ENCODE measurements at places on chromosomes 5 and 9. TPM values are rescaled to one million over a fixed set of nuclear protein-coding genes. Genes with fewer than 3 reads are reported as not detected.
A peak's percentile ranks its signal among the peaks of the same experiment; 100 is the strongest.

- peaks cover 4% of the 10 kb centered on the region for H3K27me3 ChIP-seq
- DNase-seq = no peak
- no peaks in the 10 kb centered on the region for H3K4me1 ChIP-seq
- no peak overlapping the region for H3K4me3 ChIP-seq
- H3K27ac ChIP-seq = no peak overlapping the region
Measured at GRCh38 chr5:124698770-124699169, 47.7 kb downstream of the ZNF608 start.

GRCh38 chr5:122312591-122313406 lies 762 bp downstream of the SNCAIP start:
- no peaks in the 10 kb centered on the region for H3K4me1 ChIP-seq
- no peaks in the 10 kb centered on the region for H3K36me3 ChIP-seq
- H3K4me3 ChIP-seq = peak overlapping the region; percentile 19
- H3K27me3 ChIP-seq = peaks cover 47% of the 10 kb centered on the region

GRCh38 chr5:83331842-83332241 lies 139.7 kb upstream of the VCAN start:
- no peak overlapping the region for H3K4me3 ChIP-seq
- DNase-seq = no peak
- no peaks in the 10 kb centered on the region for H3K36me3 ChIP-seq
- no peaks in the 10 kb centered on the region for H3K27me3 ChIP-seq
- H3K4me1 ChIP-seq = peaks cover 2% of the 10 kb centered on the region

DNA sequence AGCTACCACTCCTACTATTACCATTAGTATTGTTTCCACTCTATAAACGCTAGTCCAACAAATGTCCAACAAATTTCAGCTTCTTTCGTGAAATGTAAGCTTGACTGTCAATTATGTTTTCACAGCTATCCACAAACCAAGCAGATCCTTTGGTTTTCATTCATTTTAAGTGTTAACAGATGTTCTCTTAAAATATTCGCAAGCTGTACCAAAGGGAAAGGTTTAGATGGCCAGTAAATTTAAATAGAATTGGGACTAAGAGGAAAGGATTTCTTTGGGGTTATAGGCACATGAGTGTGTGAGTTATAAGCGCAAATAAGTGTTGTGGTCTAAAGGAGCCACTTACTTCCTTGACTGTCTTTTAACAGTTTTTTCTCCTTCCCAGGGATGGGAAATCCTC lies 136.8 kb upstream of the ADRA1B start:
- H3K27ac ChIP-seq = no peak overlapping the region
- H3K4me1 ChIP-seq = peaks cover 5% of the 10 kb centered on the region
- H3K36me3 ChIP-seq = peaks cover 3% of the 10 kb centered on the region
- no peak overlapping the region for H3K4me3 ChIP-seq
- H3K27me3 ChIP-seq = peaks cover 68% of the 10 kb centered on the region

DNA sequence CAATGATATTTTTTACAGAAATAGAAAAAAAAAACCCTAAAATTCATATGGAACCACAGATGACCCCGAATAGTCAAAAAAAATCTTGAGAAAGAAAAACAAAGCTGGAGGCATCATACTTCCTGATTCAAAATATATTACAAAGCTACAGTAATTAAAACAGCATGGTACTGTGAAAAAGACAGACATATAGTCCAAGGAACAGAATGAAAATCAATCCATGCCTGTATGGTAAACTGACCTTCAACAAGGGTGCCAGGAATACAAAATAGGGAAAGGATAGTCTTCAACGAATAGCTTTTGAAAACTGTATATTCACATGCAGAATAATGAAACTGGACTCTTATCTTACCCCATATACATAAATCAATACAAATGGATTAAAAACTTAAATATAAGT lies 307.5 kb downstream of the MCTP1 start:
- no peak overlapping the region for H3K27ac ChIP-seq
- peaks cover 4% of the 10 kb centered on the region for H3K27me3 ChIP-seq
- peaks cover 2% of the 10 kb centered on the region for H3K36me3 ChIP-seq
- H3K4me3 ChIP-seq = no peak overlapping the region

- no peak overlapping the region for H3K27ac ChIP-seq
- no peak overlapping the region for H3K4me3 ChIP-seq
- H3K4me1 ChIP-seq = no peaks in the 10 kb centered on the region
- peaks cover 27% of the 10 kb centered on the region for H3K27me3 ChIP-seq
- no peak for DNase-seq
Measured at GRCh38 chr5:38466424-38467189, 89.8 kb downstream of the LIFR start.

The HBEGF gene
- 7.3 TPM for total RNA-seq

DNA sequence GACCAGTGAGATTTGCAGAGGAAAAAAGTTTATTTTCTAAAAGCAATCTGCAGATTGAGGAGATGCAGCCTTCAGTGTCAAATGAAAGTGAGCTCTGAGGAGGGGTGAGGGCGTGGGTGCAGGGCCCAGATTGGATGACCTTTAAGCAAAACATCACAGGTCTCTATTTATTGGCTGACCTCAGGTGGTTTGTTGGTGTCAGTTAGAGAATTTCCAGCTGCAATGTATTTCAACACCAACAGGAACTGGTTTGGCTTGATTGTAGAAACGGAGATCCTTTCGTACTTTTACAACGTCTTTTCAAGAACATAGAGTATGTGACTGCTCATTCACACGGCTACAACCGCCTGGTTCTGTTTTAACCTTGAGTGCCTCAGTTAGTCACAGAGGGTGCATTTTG lies 1069.1 kb downstream of the EFNA5 start:
- H3K36me3 ChIP-seq = no peaks in the 10 kb centered on the region
- H3K4me1 ChIP-seq = no peaks in the 10 kb centered on the region
- no peak overlapping the region for H3K4me3 ChIP-seq

GRCh38 chr5:50658246-50658645 lies 8.2 kb upstream of the PARP8 start:
- no peaks in the 10 kb centered on the region for H3K27me3 ChIP-seq
- H3K27ac ChIP-seq = no peak overlapping the region
- peaks cover 5% of the 10 kb centered on the region for H3K4me1 ChIP-seq
- H3K4me3 ChIP-seq = no peak overlapping the region
- H3K36me3 ChIP-seq = no peaks in the 10 kb centered on the region
- DNase-seq = no peak

DNA sequence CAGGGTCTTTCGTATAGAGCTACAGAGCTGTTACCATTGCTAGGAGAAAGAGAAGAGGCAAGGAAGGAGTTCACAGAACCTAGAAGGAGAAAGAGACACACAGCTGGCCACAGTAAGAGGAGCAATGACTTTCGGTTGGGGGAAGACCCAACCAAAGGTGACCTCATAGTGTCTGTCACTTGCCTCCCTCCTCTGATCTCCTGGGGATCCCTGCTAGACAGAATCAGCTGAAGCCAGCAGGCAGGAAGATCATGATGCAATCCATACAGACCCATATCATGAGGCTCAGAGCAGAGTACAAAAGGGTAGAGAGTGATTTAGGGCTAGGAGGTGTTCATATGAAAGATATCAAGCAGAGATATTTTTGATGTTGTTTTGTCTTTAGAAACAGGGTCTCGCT lies 26.0 kb upstream of the EPB41L4B start:
- no peak overlapping the region for H3K27ac ChIP-seq
- no peak for DNase-seq
- peaks cover 25% of the 10 kb centered on the region for H3K27me3 ChIP-seq
- no peaks in the 10 kb centered on the region for H3K4me1 ChIP-seq
- H3K36me3 ChIP-seq = no peaks in the 10 kb centered on the region
- no peak overlapping the region for H3K4me3 ChIP-seq

The RC3H2 gene
- total RNA-seq = 69.6 TPM

- H3K36me3 ChIP-seq = no peaks in the 10 kb centered on the region
- no peak overlapping the region for H3K4me3 ChIP-seq
- no peaks in the 10 kb centered on the region for H3K27me3 ChIP-seq
- DNase-seq = no peak
Measured at GRCh38 chr5:27788184-27788583, 749.8 kb upstream of the CDH9 start.

- no peak overlapping the region for H3K27ac ChIP-seq
- H3K4me1 ChIP-seq = no peaks in the 10 kb centered on the region
- H3K27me3 ChIP-seq = no peaks in the 10 kb centered on the region
- no peaks in the 10 kb centered on the region for H3K36me3 ChIP-seq
Measured at GRCh38 chr5:60549841-60550240, 150.1 kb downstream of the DEPDC1B start.

The FOXD4L6 gene
- not detected for total RNA-seq

- no peaks in the 10 kb centered on the region for H3K36me3 ChIP-seq
- peaks cover 2% of the 10 kb centered on the region for H3K27me3 ChIP-seq
- no peak for DNase-seq
- H3K4me1 ChIP-seq = peaks cover 33% of the 10 kb centered on the region
- H3K27ac ChIP-seq = no peak overlapping the region
- H3K4me3 ChIP-seq = no peak overlapping the region
Measured at GRCh38 chr9:78213712-78214111, 22.2 kb upstream of the CEP78 start.

DNA sequence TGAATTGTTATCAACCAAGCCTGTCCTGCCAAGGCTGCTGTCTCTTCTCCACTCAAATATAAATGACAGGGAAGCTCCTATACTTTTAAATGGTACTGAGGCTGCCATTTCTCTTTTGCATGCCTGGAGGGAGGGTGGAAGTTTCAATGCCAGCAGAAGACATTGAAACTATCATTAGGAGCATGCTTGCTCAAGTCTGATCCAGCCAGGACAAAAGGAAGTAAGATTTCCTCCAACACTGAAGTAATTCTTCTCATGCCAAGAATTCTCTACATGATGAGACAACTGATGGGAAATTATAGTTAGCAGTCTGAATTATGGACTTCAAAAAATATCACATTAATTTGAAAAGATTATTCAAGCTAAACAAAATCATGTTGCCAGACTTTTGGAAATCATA lies 5.4 kb downstream of the SPINK6 start:
- no peak overlapping the region for H3K4me3 ChIP-seq
- H3K4me1 ChIP-seq = no peaks in the 10 kb centered on the region
- H3K36me3 ChIP-seq = peaks cover 2% of the 10 kb centered on the region

DNA sequence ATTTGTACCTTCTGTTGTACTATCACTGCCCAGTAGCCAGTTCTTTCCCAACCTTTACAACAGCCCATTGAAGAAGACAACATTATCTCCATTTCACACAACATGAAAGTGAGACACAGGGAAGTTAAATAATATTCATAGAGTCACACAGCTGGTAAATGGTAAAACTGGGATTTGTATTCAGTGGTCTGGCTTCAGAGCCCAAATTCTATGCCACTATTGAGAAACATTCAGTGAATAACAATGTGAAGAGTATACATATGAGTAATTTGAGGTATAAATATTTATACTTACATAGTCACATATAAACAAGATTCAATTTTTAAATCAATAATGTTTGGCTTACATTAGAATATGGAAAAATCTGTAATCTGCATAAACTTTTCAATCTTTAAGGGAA lies 13.8 kb downstream of the SMIM15 start:
- H3K4me1 ChIP-seq = no peaks in the 10 kb centered on the region
- no peak for DNase-seq
- H3K36me3 ChIP-seq = no peaks in the 10 kb centered on the region
- no peak overlapping the region for H3K27ac ChIP-seq
- H3K4me3 ChIP-seq = no peak overlapping the region

The DELE1 gene
- 76.6 TPM for total RNA-seq

DNA sequence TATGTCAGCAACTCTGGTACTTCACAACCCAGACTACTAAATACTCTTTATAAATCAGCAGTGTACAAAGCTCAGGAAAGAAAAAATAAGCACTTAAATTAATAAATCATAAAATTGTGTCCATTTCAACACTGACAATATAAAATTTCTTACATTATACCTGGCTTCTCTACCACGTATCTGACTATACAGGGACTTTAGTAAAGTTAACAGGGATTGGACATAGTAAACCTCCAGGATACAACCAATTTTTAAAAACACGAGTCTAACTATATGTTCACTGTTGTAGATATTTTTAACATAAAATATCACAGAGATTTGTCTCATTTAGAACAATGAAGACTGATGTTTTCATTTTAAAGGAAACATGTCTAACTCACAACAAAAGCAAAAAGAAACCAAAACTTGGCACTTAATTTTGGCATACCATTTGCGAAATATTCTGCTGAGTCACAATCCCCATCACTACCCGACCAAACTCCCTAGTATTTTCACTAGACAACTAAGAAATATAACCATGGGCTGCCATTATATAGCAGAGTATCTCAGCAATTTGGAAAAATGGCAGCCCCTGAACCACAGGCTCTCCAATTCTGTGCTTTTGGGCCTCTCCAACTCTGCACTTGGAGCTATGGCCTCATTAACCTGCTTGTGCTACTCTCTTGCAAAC lies 14.4 kb downstream of the FAM169A start:
- H3K4me3 ChIP-seq = peak overlapping the region; percentile 71
- no peaks in the 10 kb centered on the region for H3K36me3 ChIP-seq
- peaks cover 28% of the 10 kb centered on the region for H3K4me1 ChIP-seq
- H3K27me3 ChIP-seq = no peaks in the 10 kb centered on the region
- DNase-seq = no peak

DNA sequence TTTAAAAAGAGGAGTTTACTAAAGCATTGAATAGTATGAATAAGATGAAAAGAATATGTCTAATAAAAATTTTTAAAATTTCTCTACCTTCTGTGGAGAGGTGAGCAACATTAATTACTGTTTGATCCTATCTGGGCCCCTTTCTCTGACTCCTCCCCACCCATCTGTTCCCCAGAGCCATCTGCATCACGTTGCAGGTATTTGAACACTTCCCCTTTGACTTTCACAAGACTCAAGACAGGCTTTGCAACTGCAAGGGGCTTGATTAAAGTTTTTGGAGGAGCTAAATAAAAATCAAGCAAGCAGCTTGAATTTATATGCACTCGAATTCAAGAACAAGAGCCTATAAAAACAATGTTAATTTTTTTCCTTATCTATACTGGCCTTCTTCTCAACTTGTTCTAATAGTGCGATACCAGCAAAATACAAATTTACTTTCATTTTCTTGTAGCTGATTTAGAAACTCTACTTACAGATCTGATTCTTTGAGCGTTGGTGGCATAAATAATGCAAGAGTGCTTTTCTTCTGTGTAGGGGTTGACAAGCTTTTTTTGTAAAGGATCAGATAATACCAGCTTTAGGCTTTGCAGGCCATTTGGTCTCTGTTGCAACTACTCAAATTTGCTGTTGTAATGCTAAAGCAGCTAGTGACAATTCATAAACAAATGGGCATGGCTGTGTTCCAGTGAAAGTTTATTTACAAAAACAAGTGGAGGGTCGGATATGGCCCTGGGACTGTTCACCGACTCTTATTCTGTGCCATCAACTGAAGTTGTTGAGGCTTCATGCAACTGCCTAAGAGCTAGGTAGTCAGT lies 21.2 kb downstream of the TXNDC8 start:
- peaks cover 9% of the 10 kb centered on the region for H3K4me1 ChIP-seq
- DNase-seq = no peak
- H3K36me3 ChIP-seq = no peaks in the 10 kb centered on the region
- H3K27ac ChIP-seq = peak overlapping the region; percentile 67
- H3K4me3 ChIP-seq = peak overlapping the region; percentile 41

Measured in T-helper 17 cell (primary cell).